Activated CD8-positive, alpha-beta memory T cell treated with anti-CD3 and anti-CD28 coated beads for 48 hours (primary cell): ENCODE measurements at places on chromosomes 11 and 22.

- no peak for DNase-seq
These were observed 1073.0 kb downstream of the BRD1 start for GRCh38 chr22:48754611-48755058.

GRCh38 chr11:29125606-29126005, 891.2 kb downstream of the KCNA4 start:
- DNase-seq = no peak

GRCh38 chr11:115155320-115155719, 348.9 kb downstream of the CADM1 start:
- no peak for DNase-seq

GRCh38 chr11:102346456-102346747, 612 bp upstream of the BIRC2 start:
- no peak for DNase-seq

DNA sequence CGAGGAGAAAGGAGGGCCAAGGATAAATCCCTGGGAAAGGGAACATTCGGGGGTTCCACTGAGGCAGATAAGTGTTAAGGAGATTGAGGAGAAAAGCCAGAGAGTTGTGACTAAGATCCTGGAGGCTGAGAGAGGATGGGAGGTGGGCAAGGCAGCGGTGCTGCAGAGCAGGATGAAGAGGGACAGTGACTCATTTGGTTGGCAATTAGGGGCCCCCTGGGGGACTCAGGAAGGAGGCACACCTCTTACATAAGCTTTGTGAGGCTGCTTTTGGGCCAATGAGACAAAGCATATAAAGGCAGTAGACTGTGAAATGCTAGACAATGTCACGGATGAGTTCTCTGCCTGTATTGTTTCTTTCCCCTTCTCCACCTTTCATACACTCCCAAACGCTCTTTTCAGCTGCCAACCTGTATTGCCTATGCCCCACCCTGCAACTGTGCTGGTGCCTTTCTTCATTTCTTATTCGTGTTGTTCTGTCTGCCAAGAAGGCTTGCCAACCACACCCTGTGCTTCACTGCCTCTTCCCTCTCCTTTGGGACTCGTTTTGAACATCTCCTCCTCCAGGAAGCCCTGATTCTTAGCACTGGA, 246.8 kb upstream of the KIRREL3 start:
- no peak for DNase-seq

DNA sequence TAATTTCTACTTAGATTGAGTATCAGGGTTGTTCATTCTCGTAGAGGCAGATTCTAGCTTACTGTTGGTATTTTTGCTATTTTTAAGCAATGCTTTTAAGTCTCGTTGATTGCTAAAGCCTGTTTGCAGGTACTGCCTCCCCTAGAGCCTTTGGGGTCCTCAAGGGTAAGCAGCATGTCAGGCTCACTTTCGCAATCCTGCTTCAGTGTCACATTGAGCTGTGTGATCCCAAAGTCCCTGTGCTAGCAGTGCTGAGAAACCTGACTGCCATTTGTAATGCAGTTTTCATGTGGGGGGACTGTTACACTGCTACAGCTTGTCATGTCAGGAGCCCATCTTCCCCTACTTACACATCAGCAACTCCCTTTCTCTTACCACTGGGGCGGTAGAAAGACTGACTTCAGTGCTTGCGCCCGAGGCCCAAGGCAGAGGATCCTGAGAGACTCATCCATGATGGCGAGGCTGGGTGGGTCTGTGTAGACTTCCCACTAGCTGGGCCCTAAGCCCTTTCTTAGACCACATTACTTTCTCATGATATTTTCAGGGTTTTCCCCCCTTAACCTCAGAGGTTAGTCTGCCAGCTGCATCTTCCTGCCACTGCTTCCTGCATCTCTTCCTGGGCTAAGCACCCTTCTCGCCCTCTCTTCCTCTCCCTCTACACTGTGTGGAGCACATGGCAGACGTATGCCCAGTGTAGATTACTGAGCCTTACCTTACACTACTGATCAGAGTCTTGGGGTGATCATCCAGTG, 40.8 kb upstream of the ST14 start:
- no peak for DNase-seq

- DNase-seq = no peak
These were observed 10.2 kb downstream of the PAMR1 start for GRCh38 chr11:35515224-35515623.

- no peak for DNase-seq
These were observed 79.4 kb downstream of the EXT2 start for GRCh38 chr11:44174842-44175241.

DNA sequence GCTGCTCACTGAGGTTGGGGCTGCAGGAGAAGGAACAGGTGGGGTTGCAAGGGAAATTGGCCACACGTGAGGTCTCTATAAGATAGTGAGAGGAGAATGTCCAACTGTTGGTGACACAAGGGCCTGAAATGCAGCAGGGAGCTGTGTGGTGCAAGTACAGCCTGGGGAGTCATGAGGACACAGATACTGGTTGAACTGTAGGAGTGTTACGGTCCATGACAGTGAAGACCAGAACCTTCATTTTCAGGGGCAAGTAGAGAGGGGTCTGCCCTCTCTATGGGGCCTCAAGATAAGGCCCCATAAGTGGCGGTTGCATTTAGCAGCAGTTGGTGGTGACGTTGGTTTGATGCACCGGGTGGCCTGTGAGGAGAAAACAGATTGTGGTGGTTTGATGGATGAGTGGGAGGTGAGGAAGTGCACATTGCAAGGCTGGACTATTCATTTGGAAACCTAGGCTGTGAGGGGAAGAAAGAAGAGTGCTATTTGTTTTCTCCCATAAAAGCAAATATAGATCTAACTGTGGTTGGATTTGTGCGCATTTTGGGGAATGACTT, 39.4 kb downstream of the MICAL2 start:
- DNase-seq = no peak

GRCh38 chr11:93603225-93604007, 58.1 kb upstream of the CEP295 start:
- no peak for DNase-seq

DNA sequence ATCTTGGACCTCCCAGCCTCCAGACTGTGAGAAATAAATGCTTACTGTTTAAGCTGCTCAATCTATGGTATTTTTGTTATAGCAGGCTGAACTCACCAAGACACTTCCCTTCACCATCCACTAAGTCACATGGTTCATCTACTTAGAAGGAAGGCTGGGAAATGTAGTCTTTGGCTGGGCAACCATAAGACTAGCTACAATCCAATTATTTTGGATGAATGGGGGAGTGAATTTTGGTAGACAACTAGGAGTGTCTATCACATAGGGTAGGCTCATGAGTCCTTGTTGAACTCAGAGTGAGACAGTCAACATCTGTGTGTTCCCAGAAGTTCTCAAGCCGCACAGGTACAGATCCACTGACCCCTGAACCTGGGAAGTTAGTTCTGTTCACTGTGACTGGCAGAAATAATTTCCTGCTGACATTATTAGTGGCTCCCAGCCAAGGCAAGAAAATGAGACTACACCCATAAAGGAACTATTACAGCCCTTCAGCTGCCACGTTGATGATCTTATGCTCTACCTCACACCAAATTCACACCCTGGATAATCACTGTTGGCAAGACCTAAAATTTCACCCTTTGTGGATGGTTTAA, 3.1 kb upstream of the SLC35C1 start:
- no peak for DNase-seq

- DNase-seq = no peak
These were observed 145.6 kb downstream of the FEZ1 start for GRCh38 chr11:125350206-125351032.

GRCh38 chr11:19187114-19187832, 14.5 kb downstream of the CSRP3 start:
- DNase-seq = no peak

GRCh38 chr11:36354221-36355003, 58.3 kb downstream of the PRR5L start:
- DNase-seq = no peak

DNA sequence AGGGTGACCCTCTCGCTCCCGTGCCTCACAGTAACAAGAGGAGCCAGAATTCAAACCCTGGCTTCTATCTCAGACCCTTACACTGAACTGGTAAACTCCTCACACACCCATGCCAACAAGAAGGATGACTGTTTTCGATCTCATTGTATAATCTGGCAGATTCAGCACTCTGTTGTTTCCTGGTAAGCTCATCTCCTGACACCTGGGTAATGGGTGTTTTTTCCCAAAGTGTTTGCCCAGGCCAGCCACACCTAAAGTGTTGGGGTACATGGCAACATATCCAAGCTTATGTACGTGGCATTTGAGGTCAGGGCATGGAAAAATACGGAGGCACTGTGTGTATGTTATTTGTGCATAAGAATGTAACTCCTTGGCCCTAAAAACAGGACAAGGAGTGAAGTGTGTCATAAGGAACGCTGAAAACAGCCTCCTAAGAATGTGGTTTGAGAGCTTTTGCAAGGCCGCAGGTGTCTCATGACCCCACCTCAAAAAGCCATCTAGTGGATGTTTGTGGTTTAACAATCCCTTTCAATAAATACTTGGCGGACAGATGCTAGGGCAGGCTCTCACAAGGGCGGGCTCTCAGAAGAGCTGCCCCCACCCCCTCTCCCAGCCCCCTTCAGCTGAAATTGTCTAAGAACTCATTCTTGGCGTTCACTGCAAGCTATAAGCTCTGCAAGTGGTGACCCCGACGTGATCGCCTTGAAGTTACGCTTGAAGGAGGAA, at the start of gene MS4A15:
Gene MS4A15, plus strand, starts transcription at position 561 of the 726 bp plus-strand sequence. CDS start 6,867 bp downstream, outside the sequence.
- DNase-seq = no peak

- DNase-seq = no peak
These were observed 453 bp upstream of the MAFF start for GRCh38 chr22:38201371-38201710.

DNA sequence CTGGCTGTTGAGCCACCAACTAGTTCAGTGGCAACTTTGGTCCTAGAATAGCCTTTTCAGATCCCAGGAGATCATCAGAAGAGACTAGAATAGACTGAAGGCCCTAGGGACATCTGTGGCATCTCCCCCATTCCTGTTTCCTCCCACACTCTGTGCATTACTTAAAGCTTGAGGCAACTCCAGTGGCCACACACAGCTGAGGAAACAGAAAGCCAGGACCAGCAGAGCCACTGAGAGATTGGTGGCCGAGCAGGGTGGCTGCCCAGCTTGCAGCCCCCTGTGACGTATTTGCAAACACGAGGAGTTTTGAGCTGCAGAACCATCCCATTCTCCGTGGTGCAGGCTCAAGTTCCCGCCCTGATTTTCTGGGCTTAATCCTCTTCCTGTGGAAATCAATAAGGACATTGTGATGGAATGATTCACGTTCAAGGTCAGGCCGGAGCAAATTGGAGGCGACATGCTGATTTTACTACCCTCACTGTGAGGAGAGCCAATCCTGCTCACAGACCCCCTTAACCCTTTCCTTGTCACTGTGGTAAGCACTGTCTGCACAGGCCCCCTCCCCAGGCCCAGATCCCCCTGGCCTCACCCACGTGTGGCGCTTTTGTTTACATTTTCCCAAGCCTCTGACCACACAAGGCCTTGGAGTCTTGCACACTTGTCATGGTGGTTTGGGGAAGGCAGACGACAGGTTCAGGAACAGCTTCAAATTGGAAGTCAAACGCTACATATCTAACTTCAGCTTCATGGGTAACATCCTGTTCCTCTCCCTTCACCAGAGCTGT, 69.1 kb upstream of the MYOD1 start:
- no peak for DNase-seq

- no peak for DNase-seq
These were observed 71.4 kb downstream of the CHST1 start for GRCh38 chr11:45593992-45594391.

DNA sequence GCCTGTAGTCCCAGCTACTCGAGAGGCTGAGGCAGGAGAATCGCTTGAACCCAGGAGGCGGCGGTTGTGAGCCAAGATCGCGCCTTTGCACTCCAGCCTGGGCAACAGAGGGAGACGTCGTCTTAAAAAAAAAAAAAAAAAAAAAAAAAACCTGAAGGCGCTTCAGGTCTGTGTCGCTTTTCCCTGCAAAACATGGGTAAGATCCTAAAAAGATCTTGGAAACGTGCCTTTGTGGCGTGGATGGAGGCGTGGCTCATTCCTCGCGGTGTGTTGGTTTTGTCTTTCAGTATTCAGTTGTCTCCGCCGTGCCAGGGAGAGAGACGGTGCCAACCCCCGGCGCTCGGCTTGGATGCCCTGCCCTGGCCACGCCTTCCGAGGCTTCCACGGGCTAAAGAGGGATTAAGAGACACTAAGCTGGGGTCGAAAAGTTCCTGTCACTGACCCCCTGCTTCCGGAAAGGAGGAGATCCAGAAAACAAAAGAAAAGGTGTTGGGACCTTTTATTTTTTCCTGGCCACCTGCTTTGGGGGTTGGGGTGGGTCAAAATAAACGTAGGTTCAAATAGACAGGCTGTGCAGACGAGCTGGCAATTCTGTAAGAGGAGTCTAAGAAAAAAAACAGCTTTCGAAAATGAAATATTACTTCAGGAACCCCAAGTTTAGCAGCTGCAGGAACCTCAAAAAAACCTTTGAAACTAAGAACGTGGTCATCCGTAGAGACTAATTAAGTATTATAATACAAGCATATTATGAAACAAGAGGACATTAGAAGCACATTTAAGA, 1.1 kb upstream of the SLC35F2 start:
- DNase-seq = peak; percentile 5

GRCh38 chr22:29773233-29773632, 6.1 kb downstream of the UQCR10 start:
- no peak for DNase-seq

DNA sequence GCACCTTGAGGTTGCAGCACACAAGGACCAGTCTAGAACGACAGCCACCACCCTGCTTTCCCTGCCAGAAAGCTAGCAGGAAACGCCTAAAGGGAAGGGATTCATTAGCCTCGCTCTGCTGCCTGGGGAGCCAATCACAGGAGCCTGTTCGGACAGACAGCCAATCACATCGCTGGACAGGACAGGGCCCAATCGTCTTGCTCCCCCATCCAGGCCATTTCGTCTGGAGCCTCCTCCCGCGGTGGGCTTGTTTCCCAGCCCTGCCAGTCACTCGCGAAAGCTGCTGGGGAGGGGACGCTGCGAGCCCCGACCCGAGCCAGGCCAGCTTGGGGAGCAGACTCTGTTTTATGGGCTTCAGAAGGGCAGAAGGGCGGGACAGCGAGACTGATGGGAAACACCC, 79.8 kb upstream of the NCAM1 start:
- no peak for DNase-seq

- peak; percentile 96 for DNase-seq
These were observed 88.1 kb downstream of the KCNQ1 start for GRCh38 chr11:2532704-2533586.

DNA sequence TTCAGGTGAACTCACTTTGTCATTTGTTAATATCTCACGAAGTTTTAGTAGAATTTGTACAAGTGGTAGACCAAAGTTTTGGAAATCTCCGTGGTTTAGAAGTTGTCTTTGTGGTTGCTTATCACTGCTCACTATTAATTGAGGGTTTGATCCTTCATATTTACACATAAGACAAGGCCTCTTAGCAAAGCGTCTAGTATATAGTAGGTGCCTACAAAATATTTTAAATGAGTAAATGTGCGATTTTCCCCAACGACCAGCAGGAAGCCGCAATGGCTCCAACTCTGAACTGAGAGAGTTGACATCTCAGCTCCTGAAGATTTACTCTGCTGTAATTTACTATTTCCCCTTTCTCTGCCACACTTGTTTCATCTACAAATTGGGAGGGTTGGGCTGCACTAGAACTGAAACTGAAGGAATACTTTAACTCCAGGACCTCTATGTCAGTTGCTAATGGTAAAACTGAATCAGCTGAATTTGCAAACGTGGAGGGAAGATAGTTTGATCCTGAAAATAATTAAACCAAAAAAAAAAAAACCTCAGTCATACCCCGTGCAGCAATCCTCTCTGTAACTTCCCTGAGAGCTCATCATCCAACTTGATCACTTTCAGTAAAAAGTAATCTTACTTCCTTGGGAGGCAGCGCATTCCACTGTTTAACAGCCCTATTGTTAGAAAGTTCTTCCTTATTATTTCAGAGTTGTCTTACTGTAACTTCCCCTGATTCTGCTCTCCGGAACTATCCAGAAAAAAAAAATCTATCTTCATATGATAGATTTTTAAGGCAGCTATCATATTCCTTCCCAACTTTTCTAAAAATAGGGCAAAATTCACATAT, 1.3 kb upstream of the SBF2 start:
- DNase-seq = no peak
